CD4-positive, alpha-beta T cell treated with Interleukin-12 subunit alpha and Interleukin-12 subunit beta, for 1 hour (primary cell): ENCODE measurements at places on chromosomes 16 and 17.

DNA sequence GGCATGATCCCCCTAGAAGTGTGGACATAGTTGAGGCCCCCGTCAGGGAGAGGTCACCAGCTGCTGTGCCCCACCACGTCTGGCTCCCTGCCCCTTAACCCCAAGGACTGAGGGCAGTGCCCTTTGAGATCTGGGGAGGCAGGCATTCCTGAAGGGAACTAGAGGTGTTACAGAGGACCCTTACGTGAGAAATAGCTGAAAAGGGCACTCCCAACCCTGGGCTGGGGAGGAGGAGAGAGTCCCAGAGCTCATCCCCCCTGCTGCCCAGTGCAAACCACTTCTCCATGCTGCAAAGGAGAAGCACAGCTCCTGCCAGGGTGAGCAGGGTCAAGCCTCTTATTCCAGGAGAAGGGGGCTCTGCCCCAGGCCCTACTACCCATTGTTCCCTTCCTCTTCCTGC, 10.3 kb upstream of the MINK1 start:
- no peak for DNase-seq

DNA sequence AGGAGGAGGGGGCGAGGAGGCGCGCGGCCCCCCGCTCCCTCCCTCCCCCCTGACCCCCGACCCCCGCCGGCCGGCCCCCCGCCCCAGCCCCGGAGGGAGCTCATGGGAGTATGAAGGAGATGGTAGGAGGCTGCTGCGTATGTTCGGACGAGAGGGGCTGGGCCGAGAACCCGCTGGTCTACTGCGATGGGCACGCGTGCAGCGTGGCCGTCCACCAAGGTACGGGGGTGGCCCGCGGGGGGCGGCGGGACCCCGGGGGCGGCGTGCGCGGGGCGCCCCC, 390 bp downstream of the MLLT6 start:
- no peak for DNase-seq

DNA sequence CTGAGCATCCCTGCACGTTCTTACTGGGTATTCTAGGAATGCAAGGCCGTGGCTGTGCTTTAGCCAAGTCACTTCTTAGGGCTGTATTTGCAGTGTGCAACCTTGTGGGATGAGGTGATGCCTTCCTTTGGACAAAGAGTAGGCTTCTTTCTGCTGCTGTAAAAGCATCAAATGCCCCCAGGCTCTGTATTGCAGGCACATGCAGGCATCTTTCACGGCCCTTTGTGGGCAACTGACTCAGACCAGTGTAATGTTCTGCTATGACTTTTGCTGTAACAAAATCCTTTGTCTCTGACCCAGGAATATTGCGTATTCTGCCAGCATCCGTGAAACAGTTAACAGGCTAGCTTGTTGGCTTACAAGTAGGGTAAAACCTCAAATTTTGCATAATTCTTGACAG, 30.9 kb upstream of the GCSH start:
- DNase-seq: no peak

DNA sequence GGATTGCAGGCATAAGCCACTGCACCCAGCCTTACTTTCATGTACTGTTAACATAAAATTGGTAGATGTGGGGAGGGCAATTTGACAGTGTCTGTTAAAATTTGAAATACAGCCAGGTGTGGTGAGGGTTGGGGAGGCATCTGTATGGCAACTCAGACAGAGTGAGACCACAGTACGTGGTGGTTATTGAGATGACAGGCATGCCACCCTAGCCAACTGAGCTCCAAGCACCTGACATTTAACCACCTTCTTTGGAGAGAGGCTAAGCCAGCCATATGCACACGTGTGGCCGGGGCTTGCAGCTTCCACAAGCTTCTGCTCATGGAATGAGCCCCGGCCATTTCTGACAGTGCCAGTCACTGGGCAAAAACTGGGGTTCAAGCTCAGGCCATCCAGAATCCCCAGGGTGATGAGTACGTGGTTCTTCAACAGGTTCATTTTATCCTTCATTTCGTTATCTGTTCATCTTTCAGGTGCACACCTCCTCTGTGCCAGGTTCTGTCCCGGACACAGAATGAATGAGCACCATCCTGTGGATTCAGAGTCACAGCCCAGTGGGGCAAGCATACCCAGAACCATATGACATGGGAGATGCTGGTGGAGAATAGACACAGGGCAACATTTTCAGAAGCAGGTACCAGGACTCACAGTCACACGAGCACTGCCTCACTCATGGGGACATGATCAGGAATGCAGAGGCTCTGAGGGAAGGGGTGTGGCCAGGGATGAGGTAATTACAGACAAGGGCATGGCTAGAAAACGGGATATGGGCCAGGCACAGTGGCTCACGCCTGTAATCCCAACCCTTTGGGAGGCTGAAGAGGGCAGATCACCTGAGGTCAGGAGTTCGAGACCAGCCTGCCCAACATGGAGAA, 36.2 kb downstream of the C16orf82 start:
- DNase-seq: no peak

DNA sequence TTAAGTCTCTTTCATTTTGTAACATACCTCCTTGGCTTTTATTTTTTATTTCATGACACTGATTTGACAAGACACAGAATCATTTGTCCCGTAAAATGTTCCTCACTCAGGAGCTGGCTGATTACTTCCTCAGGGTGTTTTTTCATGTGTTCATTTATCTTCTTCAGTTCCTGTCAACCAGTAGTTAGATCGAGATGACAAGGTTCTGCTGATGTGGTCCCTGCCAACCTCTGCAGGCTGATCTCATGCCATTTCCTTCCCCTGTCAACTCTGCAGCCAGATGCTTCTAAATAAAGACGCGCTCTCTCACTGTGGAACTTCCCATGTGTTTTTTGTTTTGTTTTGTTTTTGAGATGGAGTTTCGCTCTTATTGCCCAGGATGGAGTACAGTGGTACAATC, 8.1 kb upstream of the CXCL16 start:
- DNase-seq: peak; percentile 47

- no peak for DNase-seq
Measured at GRCh38 chr16:31452631-31453106, 6.6 kb upstream of the ARMC5 start.

- DNase-seq: no peak
Measured at GRCh38 chr17:46057366-46057765, 58.3 kb downstream of the STH start.

- no peak for DNase-seq
Measured at GRCh38 chr16:86709902-86710601, 131.7 kb downstream of the FOXL1 start.

- no peak for DNase-seq
Measured at GRCh38 chr16:59905131-59905530, 1171.0 kb upstream of the GOT2 start.
